ENCODE measurements at places on chromosomes 12 and 14.

GRCh38 chr14:87343652-87344051 lies 649.3 kb downstream of the GALC start:
- no peak for DNase-seq

DNA sequence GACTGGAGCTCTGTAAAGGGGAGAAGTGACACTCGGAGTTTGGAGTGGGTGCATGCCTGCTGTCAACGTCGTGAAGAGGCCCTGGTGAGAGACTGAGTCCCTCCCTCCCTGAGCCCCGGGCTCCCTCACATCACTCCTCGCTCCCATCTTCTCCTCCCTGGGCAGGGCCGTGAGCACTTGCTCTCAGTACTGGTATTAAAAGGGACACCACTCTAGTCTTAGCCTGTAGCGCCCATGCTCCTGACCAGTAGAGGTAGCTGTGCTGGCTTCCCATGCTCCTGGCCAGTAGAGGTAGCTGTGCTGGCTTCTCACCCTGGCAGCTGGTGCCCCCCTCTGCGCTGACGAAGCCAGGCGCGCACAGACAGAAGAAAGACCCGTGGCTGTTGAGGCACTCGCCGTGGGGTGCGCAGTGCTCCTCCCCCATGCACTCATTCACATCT lies 14.7 kb downstream of the ISCA2 start:
- no peak for DNase-seq

DNA sequence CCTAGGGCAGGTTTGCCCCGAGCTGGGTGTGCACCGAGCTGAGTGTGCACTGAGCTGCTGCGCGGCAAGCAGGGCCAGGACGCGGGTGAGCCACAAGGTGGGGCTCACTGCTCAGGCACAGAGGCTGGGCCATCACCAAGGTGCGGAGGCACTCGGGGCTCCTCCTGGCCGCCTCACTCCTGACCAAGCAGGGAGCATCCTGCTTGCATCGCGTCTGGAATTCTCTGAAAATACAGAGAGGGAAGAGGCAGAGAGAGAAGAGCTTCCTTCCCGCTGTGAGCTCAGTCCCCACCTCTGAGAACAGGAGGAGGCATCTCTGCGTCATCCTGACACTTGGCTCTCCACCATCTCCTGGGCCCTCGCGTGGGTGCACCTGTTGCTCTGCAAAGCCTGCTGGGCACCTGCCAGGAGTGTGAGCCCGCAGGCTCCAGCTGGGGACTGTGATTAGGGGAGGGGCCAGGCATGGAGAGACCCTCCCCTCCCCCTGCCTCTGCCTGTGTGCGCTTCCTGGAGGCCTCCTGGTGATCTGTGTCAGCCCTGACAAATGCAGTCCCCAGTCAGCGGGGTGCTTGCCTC lies 116.3 kb downstream of the GLT1D1 start:
- DNase-seq, result no peak

DNA sequence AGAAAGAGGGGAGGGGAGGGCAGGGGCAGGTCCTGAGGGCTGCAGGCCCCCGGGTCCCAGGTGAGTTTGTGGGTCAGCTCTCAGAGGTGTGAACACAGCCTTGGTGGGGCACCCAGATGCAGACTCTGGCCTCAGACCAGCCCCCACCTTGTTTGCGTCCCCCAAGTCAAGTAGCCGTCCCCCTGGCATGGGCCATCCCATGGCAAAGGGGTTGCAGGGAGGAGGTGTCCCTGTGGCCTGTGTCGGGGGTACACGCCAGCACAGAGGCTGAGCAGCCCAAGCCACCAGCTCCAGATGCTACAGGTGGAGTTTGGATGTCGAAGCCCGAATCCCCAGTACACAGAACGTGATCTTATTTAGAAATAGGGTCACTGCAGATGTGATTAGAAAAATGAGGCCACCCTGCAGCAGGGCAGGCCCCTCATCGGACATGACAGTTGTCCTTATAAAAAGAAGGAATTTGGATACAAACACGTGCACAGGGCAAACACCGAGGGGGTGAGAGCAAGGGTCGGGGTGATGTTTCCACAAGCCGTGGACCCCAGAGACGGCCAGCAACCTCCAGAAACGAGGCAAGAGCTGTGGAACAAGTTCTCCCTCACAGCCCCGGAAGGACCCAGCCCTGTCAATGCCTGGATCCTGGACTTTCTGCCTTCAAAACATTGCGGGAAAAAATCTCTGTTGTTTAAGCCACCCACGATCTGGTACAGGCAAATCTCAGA lies 141.2 kb upstream of the C14orf180 start:
- no peak for DNase-seq

DNA sequence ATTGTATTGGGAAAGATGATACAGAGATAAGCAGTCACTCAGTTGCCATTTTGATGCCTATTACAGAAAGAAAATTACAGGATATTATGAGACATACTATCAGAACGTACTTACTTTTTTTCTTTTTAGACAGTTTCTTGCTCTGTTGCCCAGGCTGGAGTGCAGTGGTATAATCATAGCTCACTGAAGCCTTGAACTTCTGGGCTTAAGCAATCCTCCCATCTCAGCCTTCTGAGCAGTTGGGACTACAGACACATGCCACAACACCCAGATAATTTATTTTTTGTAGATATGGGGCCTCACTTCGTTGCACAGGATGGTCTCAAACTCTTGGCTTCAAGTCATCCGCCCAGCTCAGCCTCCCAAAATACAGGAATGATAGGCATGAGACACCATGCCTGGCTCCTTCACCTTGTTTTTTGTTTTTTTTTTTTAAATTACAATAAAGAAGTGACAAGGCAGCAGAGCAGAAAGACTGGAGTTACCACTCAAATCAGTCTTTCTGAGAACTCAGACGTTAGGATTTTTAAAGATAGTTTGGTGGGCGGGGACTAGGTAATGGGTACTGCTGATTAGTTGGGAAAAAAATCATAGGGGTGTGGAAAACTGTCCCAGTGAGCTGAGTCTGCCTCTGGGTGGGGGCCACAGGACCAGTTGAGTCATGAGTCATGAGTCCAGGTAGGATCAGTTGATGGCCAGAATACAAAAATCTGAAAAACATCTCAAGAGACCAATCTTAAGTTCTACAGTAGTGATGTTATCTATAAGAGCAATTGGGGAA lies 11.5 kb upstream of the CPM start:
- DNase-seq, result no peak

DNA sequence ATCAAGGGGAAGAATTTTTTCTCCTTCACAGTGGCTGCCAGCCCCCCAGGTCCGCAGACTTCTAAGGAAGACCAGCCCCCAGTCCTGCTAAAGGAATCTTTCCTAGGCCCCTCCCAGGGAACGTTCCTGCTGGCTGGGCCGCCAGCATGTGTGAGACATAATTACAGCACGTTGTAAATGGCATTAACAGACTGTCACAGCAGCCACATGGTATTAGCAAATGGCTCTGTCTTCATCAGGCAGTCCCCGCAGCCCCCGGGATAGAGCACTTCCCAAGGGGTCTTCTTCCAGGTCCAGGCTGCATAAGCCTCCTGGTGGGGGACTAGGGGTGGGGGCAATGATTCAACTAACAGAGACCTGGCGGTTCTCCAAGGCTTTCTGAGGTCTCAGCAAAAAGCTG lies 34.9 kb upstream of the FAM222A start:
- no peak for DNase-seq

All from CD4-positive, alpha-beta T cell treated with Interleukin-4 for 4 hours (primary cell).